Kidney glomerular epithelial cell (primary cell): ENCODE measurements at places on chromosomes 7 and 10.

DNA sequence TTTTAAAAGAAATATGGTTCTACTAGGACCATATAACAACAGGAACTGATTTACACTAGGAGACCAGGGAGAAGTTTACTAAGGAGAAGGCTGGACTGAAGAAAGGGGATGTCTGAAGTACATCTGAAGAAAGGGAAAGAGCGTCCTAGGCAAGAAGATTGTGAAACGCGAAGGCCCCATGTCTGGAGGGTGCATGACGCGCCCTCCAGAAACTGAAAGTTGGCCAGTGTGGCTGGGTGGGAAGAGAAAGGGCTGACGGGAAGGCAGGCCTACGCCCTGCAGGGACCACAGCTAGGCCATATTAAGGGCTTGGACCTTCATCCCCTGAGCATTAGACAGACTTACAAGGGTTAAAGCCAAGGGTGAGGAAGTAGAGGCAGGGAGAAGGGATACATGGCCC is 158.0 kb downstream of the TRIL start:
- no peak for DNase-seq

DNA sequence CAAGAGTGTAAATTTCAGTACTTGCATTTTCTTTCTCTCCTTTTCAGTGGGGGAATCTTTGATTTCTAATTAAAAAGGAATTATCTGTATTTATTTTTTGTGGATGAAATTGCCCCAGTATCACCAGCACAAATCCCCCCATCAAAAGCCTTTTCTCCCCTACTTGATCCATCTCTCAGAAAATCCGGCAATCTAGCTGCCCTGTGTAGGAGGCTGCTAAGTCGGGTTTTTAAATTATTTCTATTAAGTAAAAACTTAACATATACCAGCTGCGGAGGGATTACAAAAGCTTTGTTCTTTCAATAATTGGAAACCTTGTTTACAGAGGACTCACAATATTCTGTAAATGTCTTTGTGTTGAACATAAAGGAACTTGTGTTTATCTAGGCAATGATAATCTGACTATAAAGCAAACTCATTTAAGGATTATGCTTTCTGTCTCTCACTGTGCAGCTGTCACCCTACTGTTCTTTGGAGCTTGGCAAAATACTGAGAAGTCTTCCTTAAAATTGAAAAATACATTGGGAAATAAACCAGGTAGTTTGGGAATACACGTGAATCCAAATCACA is 177.4 kb upstream of the PRR15 start:
- no peak for DNase-seq

- DNase-seq, result no peak
Observed at GRCh38 chr7:28953633-28954032, 4.5 kb downstream of the TRIL start.

GRCh38 chr10:43963793-43964425 is 315.2 kb upstream of the ZNF32 start:
- DNase-seq, result no peak

DNA sequence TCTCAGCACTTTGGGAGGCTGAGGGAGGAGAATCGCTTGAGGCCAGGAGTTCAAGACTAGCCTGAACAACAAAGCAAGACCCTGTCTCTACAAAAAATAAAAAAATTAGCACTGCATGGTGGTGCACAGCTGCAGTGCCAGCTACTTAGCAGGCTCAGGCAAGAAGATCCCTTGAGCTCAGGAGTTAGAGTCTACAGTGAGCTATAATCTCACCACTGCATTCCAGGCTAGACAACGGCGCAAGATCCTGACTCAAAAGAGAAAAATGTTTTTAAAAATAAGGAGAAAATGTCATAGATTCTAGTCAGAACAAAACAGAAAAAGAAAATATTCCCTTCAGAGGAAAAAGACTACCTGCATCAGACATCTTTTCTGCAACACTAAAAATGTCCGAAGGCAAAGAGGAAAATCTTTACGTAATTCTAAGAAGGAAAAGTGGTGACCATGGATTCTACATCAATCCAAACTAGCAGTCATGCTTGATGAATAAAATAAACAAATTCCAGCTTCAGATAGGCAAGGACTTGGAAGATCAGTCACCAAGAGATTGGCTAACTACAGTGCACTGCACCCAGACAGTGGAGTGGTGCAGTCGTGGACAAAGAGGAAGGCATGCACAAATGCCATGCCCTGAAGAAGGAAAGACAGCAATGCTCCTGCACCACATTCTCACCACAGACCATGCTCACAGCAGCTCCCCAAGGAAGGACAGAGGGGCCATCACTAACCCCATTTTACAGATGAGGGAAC is 54.3 kb downstream of the ERCC6 start:
- peak; percentile 13 for DNase-seq

DNA sequence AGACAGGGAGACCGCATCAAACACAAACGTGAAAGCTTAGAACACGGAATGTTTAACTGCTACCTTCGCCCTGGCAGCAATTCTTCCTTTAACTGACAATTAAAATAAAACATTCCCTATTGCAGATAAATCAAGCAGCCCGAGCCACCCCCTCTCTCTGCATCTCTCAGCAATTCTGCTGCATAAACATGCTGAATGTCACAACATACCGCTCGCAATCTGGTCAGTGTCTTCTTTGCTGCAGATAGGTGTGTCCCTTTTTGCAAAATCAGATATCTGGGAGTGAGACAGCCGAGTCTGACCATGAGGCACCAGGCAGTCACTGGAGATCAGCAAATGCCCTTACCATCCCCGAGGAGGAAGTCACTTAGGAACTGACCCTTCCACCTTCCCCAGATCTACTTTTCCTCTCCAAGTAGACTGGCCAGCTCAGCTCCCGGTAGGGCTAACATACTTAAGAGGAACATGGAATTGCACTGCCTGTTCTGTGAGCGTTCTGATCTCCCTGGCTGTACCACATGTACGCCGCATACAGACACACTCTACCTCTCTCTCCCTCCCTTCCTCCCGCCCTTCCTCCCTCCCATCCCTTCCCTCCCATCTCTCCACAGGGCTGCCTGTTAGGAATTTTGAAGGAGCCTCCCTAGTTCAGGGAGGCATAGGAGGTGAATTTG is at the start of gene FRMD4A:
Gene FRMD4A, minus strand, starts transcription at position 537 of the 674 bp plus-strand sequence.
- peak; percentile 78 for DNase-seq

DNA sequence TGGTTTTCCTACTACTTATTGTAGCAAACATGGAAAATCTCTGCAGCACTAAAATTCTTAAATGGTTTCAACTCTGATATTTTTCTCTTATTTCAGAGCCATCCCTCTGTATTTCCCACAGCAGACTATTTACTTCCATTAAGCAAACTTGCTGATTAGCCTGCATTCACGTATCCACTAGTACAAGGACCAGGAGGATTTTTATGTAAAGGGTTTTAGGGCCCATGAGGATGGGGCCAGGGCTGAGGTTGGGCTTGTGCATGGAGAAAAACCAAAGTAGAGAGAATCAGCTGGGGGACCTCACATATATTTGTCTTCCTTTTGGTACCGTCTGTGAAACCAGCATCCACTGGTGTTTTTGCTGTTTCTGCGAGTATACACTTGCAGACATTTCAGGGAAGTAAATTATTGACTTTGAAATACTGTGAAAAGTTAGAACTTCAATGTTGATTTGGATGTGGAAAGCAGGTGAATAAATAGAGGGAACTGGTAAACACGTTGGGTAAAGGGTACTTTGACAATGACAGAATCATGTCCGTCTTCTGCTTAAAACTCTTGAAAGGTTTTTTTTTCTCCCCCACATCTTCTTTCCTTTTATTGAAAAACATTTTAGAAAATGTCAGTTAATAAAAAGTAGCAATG is 44.3 kb downstream of the ERLIN1 start:
- no peak for DNase-seq

- DNase-seq, result peak; percentile 39
Observed at GRCh38 chr10:51074238-51075028, at the start of gene PRKG1. TSS of gene PRKG1 (plus strand) at chr10:51074487.

- no peak for DNase-seq
Observed at GRCh38 chr10:15489431-15489830, 118.3 kb upstream of the FAM171A1 start.

DNA sequence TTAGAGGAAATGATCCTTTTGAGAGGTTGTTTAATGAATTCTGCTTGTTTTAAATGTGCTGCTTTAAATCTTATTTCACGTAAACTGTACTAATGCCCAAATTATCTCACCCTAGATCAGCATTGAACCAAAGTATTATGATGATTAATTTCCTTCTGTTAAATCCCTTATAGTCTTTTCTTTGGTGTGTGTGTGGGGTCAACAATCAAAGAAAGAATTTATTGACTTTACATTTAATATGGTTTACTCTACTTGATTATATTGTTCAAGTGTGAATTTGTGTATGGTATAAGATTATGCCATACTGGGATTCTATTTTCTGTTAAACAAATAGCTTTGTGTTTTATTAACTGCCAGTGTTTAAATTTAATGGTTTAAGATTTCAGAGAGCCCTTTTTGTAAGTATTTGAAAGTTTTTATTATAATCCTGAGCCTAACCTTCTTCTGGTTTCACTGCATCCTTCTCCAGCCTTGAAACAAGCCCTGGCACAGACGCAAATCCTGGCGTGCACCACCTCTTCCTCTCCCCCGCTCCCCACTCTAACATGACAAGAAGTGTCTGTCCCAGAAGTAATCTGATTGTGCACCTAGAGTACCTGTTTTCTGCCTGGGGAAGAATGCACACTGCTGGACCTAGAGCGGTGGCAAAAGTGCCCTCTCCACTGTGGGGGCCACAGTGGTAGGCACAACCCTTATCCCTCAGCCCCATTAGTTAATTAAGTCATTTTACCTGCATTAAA is 70.6 kb downstream of the KAT6B start:
- DNase-seq, result no peak

DNA sequence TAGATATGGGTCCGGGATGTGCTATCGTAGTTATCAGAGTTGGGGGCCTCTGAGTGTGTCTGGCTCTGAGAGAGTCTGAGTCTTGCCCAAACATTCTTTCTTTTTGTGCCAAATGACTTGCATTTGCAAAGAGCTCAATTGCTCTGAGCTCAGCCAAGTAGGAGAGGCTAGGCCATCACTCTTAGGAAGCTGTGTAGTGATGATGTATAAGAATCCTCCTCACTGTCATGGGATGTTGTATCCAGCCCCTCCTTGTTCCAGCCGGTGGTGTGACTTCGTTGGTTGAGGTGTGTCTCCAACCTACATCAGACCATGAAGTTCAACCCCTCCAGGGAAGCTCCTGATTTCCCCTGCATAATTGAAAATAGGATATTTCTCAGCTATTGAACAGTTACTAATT is 97.5 kb upstream of the NPS start:
- DNase-seq, result no peak

DNA sequence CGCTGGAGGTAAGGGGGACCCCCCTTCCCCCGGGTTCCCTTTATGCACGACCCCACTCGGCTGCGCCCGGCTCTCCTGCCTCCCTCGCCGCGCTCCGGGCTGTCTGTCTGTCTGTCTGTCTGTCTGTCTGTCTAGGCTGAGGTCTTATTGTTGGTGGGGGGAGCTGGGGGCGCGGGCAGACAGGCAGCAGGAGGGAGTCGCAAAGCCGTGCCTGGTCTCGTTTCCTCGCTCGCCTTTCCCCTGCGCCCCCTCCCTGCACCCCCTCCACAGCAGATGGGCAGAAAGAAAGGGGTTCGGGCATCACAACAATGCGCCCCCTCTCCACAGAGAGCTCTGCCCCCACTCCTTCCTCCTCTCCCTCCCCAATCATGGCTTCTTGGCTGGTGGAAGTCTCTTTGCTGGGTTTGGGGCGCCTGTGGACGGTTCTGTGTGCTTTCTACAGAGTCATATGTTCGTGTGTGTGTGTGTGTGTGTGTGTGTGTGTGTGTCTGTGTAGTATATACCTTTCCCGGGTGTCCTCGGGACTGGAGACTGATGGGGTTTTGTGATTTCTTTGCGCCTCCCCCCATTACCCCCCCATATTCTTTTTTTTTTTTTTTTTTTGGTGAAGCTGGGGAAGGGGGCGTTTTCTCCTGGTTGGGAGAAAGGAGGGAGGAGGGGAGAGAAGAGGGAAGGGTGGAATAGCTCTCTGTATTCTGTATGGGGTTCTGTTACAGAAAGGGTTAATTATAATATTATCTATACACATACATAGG is 1.9 kb downstream of the AUTS2 start:
- no peak for DNase-seq

- DNase-seq, result peak; percentile 57
Observed at GRCh38 chr10:74056050-74056818, 58.3 kb downstream of the VCL start.

GRCh38 chr7:74682829-74683228 is 25.3 kb downstream of the GTF2I start:
- DNase-seq, result no peak

GRCh38 chr7:12518920-12519681 is 51.4 kb upstream of the SCIN start:
- peak; percentile 3 for DNase-seq

- DNase-seq, result no peak
Observed at GRCh38 chr7:34727464-34727995, 69.5 kb downstream of the NPSR1 start.

- no peak for DNase-seq
Observed at GRCh38 chr10:70435241-70436085, 6.0 kb downstream of the NODAL start.

DNA sequence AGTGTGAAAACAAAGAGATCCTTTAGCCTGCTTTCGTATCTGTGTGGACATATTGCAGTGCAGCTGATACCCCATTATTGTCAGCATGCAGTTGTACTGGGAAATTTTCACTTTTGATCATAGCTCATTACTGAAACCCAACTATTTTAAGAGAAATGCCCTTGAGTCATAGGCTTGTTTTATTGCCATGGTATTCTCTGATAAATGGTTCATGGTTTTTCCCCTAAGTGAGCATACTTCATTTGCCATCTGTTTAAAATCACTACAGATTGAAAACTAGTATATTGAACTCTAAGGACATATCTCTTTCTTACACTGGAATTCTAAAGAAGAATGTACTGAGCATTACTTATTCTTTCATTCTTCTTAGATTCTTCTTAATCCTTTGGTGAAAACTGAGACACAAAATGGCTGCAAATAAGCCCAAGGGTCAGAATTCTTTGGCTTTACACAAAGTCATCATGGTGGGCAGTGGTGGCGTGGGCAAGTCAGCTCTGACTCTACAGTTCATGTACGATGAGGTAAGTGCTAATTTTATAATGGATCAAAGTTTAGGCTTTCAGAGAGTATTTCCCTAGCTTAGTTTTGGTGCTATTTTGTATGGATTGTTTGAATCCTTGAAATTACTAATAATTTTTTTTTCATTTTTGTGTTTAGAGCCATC is 63.0 kb downstream of the RALA start:
- no peak for DNase-seq

- peak; percentile 68 for DNase-seq
Observed at GRCh38 chr10:26334932-26335573, 103.1 kb upstream of the APBB1IP start.

DNA sequence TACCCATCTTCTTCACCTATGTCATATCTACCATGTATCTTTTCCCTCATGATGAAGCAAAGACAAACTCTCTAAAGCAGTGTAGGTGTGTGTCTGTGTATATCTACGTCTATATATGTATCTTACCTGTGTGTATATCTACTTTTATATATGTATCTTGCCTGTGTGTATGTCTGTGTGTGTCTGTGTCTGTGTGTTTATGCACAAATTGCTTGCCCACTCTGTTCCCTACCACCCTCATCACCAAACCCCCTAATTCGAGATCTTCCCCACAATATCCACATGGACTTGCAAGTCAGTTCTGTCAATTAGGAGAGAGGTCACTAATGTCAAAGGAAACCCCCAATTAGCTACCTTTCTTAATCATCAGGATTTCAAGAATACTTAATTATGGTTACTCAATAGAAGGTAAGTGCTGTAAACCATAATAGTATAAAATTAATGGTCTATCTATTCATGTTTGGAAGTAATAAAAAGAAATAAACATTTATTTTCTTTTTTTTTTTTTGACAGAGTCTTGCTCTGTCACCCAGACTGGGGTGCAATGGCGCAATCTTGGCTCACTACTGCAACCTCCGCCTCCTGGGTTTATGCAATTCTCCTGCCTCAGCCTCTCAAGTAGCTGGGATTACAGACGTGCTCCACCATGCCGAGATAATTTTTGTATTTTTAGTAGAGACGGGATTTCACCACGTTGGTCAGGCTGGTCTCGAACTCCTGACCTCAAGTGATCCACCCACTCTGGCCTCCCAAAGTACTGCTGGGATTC is 43.6 kb downstream of the ANKRD61 start:
- no peak for DNase-seq
